ENCODE measurements at places on chromosomes 7 and 10.

- DNase-seq: no peak
Measured at GRCh38 chr7:71243736-71244410, 111.9 kb downstream of the GALNT17 start.

- DNase-seq: no peak
Measured at GRCh38 chr10:79239275-79239779, 107.9 kb upstream of the PPIF start.

- no peak for DNase-seq
Measured at GRCh38 chr10:79391231-79392019, 44.2 kb downstream of the PPIF start.

DNA sequence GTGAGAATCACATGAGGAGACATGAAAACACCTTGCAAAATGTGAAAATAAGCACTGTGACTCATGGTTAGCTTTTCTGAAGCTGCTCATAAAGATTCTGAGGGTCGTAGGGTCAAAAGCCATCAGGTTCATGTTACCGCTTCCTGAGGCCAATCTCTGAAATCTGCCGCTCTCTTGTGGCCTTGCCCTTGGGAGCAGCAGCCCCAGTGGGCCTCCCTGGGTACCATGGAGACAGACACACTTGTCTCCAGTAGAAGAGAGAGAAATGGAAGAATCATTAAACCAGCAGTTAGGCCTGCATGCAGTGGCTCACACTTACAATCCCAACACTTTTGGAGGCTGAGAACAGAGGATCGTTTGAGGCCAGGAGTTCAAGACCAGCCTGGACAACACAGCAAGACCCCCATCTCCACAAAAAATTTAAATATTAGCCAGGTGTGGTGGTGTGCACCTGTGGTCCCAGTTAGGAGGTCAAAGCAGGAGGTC lies 42.8 kb downstream of the NIPSNAP2 start:
- DNase-seq: no peak

- DNase-seq: no peak
Measured at GRCh38 chr10:124251317-124252065, 158.1 kb upstream of the CHST15 start.

DNA sequence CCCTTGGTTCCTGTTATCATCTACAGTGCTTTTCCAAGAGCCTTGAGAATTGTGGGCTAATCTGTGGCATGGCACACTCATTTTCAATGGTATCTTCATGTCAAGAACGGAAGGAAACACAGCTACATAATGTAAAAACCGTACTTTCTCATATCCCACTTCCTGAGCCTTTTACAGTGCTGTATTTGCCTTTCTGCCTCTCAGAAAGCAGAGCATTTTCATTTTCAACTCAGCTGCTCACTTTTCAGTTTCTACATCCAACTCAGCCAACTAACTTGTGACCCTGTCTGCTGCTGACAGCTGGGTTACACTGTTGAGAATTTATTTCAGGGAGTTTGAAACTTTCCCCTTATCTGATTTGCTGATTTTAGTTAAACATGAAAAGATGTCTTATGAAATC lies 875.8 kb upstream of the KCND2 start:
- no peak for DNase-seq

DNA sequence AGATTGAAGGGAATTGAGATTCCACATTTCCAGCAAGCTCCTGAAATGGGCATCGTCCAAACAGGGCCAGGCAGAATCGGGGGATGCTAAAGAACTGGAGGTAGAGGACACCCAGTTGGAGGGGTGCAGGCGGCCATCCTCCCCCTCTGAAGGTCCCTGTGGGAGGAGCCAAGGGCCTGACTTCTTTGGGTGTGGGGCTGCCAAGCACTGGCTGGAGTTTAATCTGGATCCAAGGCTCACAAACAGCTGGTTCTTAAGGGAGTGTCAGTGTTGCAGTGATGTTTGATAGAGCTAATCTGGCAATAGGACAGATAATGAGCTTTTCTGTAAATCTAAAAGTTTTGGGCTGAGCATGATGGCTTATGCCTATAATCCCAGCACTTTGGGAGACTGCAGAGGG lies 20.8 kb downstream of the TSPAN14 start:
- DNase-seq: no peak

DNA sequence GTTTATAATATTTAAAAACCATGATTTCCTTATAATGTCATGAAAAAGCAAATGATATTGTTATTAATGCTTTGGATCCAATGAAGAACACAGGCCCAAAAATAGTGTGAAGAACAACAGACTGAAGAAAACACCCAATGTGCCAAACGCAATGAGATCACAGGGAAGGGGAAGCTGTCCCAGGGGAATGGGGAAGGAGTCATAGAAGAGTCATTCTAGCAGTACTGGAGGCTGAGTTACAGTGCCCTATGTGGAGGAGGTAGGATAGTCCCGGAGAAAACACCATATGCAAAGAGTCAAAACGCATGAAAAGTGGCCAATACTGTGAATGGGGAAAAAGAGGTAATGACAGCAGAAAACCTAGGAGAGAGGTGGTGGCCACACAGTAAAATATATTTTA lies 50.9 kb downstream of the TPK1 start:
- DNase-seq: no peak
